Upper lobe of right lung (tissue), 1 donor: ENCODE measurements at places on chromosomes 4 and X. TPM values are rescaled to one million over a fixed set of nuclear protein-coding genes. Genes with fewer than 3 reads are reported as not detected.

The KLHL15 gene
- total RNA-seq, result 7.1 TPM

The RAB40AL gene
- 0.52 TPM for total RNA-seq

- no peak for DNase-seq
Measured at GRCh38 chr4:142413485-142413884, 432.6 kb downstream of the INPP4B start.

DNA sequence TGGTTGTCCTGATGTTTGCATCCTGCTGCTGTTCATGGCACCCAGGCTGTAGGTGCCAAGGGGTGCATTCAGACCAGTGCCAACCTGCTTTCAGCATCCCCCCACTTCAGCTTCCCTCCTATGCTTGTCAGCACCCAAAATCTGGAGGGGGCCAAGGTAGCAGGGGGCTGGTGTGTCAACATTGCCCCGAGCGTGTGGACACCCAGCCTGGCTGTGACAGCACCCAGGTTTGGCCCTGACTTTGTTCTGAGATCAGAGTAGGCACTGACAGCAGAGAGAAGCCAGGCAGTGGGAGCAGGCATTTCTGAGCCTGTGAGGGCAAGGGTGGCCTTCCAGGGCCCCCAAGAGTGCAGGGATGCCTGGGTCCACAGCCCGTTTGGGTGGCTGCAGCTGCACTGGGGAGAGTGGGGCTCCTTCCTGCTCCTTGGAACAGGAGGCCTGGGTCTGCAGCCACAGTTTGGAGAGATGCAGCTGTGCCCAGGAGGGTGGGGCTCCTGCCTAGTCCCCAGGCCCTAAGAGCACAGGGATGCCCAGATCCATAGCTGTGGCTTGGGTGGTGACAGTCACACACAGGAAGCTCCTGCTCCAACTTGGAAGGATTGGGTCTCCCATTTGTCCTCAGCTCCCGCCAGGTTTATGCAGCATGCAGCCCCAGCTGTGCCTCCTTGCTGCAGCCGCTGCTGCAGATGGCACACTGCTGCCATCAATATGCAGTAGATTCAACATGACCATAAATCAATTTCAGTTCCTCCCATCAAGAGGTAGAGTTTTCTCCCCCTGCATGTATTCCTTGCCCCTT lies 12.3 kb upstream of the PPM1K start:
- no peak for DNase-seq

DNA sequence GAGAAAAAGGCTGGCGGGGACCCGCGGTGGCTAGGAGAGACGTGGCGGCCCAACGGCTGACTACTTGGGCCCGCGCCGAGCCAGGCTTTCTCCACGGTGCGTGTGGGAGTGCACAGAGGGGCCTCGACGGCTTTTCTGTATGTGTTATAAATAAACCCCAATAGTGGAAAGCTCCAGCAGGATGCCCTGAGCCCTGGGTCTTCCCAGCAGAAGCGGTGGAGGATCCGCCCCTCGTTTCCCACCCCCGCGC lies 268 bp upstream of the PRRG1 start:
- DNase-seq, result no peak

DNA sequence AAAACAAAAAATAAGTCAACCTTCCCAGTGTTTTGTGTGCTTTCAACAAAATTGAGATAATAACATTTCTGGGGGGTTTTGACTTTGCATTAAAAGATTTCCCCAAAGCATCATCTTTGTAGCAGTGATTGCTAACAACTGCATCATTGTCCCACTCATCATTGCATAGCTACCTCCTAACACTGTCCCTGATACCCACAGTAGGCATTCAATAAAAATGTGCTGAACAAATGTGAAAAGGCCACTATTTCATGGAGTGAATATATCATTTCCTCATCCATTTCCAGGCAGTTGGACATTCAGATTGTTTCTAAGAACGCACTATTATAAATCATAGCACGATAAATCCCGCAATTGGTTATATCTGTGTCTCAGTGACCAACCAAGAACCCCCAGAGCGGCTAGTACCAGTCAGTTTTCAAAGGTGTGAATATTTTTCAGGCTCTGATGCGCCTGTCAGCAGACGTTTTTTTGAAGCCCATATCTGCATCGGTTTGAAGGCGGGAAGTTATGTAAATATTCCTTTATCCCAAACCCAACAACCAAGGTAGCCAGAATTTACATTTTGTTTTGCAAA lies 36.0 kb upstream of the CRMP1 start:
- DNase-seq, result no peak
